ENCODE measurements at places on chromosomes 16 and 17.

GRCh38 chr17:14113137-14113536 is 43.8 kb downstream of the COX10 start:
- DNase-seq = no peak

DNA sequence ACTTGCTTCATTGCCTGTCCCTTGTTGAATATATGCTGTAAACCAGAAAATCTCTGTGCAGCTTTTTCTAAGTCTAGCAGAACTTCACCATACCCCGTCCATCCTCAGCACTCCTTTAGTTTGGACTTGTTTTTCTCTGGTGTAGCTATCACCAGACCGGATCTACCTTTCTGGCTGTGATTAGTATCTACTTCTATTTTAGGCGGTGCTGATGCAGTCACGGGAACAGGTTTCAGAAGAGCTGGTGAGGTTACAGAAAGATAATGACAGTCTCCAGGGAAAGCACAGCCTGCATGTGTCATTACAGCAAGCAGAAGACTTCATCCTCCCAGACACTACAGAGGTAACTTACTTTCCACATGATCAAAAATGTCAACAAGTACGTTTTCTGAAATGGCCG is 46.4 kb downstream of the NUP88 start:
- no peak for DNase-seq

DNA sequence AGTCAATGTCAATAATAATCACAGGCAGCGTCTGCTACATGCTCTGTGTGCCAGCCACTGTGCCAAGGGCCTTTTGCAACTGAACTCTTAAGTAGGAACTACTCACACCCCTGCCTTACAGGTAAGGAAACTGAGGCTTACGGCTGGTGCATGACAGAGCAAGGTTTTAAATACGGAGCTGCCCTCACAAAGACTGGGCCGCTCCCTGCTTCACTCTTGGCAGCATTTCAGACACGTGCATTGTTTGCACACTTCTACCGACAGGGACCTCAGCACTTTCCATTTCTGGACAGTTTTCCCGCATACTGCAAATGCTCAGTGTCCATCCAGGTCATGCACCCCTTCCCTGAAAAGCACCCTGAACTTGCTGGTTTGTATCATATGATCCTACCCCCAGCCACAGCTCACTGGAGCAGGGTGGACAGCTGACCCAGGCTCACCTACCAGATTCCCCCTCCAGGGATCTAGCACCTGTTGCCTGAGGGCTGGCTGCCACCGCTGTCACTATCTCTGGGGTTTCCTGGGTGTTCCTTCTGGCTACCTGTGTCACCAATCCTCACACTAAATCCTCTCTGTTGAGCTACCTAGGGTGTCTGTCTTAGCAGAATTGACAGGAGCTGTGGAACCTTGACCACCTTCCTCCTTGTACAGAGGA is 142.9 kb downstream of the C16orf78 start:
- DNase-seq = no peak

- no peak for DNase-seq
These were observed 1.9 kb upstream of the IL4R start for GRCh38 chr16:27311897-27312303.

DNA sequence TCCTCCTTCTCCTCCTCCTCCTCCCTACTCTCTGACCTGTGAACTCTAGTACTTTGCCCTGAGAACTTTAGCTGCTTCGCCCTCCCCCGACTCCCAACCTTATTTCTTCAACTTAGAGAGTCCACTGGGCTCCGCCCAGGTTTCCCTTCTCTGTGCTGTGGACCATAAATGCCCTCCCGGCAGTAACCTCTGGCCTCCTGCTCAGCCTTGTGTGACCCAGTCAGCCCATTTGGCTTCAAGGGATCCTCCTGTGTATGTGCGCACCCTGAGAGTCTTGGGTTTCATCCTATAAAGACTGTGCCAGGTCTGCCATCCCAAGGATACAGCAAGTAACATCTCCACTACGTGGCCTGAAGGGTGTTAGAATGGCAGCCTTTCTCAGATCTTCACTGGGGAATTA is 275.6 kb upstream of the C16orf82 start:
- no peak for DNase-seq

- no peak for DNase-seq
These were observed 2.8 kb upstream of the NAGPA start for GRCh38 chr16:5036228-5037156.

GRCh38 chr16:30741461-30741914 is 6.7 kb upstream of the PHKG2 start:
- no peak for DNase-seq

- no peak for DNase-seq
These were observed 2.2 kb downstream of the LASP1 start for GRCh38 chr17:38872027-38872511.

DNA sequence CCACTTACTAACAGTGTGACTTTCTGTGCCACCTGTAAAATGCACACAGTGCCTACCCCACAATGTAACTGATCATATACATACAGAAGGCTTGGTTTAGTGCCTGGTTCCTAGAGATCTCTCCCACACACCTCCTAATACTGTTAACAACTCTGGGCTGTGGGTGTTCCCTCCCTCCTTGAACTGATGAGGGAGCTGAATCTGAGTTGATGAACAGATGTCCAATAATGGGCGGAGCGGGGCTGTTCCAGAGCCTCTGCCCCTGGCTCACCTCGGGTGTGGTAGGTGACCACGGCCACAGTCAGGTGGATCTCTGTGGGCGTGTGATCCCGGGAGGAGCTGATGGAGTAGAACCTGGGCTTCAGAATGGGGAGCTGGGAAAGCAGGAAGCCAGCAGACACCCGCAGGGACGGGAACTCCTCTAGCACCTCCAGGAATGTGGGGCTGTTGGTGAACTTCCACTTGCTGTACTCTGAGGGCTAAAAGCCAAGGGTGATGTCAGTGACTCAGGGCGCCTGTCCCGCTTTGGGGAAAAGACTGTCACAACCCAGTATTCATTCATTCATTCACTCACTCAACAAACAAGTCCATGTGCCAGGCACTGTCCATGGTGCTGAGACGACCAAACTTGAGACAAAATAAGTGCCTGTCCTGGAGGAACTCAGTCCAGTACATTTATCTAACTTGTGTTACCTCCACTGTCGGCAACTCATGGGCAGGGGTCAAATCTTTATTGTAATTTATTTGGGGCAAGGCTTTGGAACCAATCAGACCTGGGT is 37.6 kb downstream of the NOS2 start:
- DNase-seq = no peak

DNA sequence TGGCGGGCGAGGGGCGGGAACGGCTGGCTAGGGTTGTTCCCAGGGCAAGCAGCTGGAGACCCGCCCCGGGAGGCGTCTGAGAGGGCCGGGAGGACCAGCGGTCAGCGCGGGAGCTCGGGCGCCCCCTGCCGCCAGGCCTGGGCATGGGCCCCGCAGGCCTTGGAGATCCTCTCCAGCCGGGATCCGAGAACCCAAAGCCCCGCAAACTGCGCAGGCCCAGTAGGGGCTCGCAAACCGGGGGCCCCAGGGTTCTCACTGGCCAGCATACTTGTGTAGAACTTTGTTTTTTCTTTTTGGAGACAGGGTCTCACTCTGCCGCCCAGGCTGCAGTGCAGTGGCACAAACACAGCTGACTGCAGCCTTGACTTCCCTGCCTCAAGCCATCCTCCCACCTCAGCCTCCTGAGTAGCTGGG is 20.8 kb upstream of the ZNF423 start:
- DNase-seq = no peak

DNA sequence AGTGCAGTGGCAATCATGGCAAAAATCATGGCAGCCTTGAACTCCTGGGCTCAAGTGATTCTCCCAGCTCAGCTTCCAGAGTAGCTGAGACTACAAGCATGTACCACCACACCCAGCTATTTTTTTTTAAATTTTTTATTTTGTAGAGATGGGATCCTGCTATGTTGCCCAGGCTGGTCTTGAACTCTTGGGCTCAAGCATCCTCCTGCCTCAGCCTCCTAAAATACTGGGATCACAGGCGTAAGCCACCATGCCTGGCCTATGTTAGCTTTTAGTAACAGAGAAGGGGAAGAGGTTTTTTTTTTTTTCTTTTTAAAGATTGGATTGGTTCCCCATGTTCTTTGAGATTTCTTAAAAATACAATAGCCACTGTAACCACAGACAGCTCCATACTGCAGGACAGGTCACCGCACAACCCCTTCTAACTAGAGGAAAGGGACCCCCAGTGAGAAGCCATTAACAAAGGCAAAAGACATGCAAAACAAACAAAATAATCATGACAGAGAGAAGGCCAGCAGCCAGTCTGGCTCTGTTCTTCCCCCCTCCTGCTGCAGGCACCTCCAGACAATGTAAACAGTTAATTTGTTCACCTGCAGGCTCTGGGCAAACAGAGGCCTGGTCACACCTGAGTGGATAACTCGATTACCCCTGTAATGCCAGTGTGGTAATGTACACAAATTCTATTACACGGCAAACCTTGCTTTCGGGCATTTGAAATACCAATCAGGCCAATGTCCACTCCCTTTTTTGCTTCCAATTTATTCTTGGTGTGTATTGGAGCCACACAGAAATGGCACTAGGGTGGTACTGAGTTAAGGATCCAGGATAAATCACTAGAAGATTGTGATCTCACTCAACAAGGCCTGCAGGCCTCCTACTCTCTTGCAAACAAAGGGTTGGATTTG is 52.9 kb downstream of the SNX11 start:
- peak; percentile 95 for DNase-seq

DNA sequence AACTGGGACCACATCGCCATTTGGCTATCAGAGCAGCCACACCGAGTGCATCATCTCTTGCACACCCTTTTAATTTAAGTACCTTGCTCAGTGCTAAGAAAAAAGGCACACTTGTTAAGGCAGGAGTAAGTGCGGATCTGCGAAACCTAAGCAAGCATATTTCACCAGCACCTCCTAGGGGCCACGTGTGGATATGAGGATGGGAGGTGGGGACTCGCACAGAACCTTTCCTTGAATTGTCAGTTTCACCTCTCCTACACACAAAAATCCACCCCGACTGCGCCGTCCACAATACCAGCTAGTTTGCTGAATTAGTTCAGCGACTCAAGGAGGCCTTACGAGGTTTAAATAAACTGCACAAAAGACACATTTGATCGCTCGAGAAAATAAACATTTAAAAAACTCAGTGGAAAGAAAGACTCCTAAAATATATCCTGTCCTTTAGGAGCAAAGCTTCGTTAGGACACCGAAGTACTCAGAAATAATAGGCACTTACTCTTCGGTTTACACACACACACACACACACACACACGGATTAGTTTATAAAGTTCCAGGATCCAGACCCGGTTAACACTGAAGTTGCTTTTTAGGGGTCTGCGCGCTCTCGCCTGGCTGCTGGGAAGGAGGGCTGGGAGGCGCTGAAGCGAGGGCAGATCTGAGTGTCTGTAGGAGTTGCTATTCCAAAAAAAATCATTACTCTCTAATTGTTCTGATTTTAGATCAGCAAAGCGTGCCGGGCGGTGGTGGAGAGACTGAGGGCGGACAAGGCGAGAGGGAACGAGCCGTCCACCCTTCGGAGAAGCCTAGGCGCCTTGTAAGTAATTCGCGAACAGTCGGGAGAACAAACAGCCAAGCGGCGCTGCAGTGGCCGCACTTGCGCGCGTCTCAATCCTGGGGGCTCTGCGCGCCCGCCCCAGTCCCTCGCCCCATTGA is 1.0 kb upstream of the KCNJ2 start:
- DNase-seq = peak; percentile 73

- no peak for DNase-seq
These were observed 26.1 kb downstream of the TRPV3 start for GRCh38 chr17:3531266-3532101.

- no peak for DNase-seq
These were observed 48.0 kb downstream of the ABCC6 start for GRCh38 chr16:16175296-16175695.

DNA sequence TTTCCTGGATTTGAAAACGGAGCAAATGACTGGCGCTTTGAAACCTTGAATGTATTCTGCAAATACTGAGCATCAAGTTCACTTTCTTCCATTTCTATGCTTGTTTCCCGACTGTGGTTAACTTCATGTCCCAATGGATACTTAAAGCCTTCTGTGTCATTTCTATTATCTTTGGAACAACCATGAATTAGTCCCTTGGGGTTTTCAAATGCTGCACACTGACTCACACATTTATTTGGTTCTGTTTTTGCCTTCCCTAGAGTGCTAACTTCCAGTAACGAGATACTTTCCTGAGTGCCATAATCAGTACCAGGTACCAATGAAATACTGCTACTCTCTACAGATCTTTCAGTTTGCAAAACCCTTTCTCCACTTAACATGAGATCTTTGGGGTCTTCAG is 32.3 kb downstream of the BRCA1 start:
- DNase-seq = no peak

- no peak for DNase-seq
These were observed 1.8 kb downstream of the NAGS start for GRCh38 chr17:44006272-44006597.

DNA sequence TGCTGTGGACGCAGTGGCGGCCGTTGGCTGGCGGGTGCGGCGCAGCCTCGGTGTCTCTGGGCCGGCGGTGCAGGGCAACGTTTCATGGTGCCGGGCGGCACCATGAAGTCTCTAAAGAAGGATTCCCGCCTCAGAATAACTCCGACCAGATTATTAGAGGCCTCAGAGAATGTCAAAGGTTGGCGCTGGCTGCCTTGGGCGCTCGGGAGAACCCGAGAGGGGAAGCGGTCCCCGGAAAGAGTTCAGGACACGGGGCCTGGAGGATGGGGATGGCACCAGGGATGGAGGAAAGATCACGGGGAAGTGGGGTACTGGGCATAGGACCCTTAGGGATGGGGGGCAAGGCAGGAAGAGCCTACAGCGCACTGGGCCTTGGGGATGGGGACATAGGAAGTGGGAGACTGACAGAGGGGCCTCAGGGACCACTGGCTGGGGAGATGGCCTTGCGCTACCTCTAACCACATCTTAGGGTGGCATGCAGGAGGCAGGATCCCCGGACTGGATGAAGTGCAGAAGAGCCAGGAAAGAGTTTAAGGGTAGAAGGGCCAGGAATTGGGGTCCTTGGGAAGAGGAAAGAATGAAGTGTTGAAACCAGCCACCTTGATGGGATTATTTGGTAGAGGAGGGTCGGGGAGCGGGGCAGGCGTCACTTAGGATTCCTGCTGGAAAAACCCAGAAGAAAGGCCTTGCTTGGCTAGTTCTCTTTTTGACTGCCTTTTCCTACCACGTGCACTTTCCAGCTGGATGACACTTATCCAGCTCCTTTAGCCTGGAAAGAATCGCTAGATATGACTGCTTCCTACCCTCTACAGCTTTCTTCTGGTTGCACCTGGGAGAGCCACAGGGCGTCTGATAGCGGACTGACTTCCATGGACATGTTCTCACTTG is 578 bp downstream of the MYCBPAP start:
- DNase-seq = no peak
